ENCODE measurements at places on chromosomes 4 and X. TPM values are rescaled to one million over a fixed set of nuclear protein-coding genes. Genes with fewer than 3 reads are reported as not detected.
A peak's percentile ranks its signal among the peaks of the same experiment; 100 is the strongest.

GRCh38 chr4:55405073-55405472, 9.3 kb downstream of the TMEM165 start:
- H3K4me3 ChIP-seq, result no peak overlapping the region
- no peaks in the 10 kb centered on the region for H3K27me3 ChIP-seq
- peaks cover 5% of the 10 kb centered on the region for H3K36me3 ChIP-seq
- H3K27ac ChIP-seq, result no peak overlapping the region

- H3K4me1 ChIP-seq, result peaks cover 19% of the 10 kb centered on the region
- no peaks in the 10 kb centered on the region for H3K36me3 ChIP-seq
- peak; percentile 76 for DNase-seq
- H3K27ac ChIP-seq, result peak overlapping the region; percentile 92
- H3K4me3 ChIP-seq, result peak overlapping the region; percentile 75
Measured at GRCh38 chr4:40316782-40317635, 18.1 kb upstream of the CHRNA9 start.

GRCh38 chr4:38664706-38665401, 855 bp downstream of the KLF3 start:
- peak; percentile 55 for DNase-seq
- no peaks in the 10 kb centered on the region for H3K27me3 ChIP-seq
- peak overlapping the region; percentile 98 for H3K27ac ChIP-seq

GRCh38 chrX:95675011-95675410, 1009.6 kb upstream of the DIAPH2 start:
- H3K36me3 ChIP-seq, result no peaks in the 10 kb centered on the region
- DNase-seq, result no peak
- no peak overlapping the region for H3K27ac ChIP-seq
- H3K4me1 ChIP-seq, result no peaks in the 10 kb centered on the region
- H3K4me3 ChIP-seq, result no peak overlapping the region

The MSX1 gene
- total RNA-seq, result not detected

The GPR82 gene
- total RNA-seq, result 0.59 TPM

The CT47B1 gene
- not detected for total RNA-seq

GRCh38 chr4:140691369-140691768, 64.8 kb downstream of the TBC1D9 start:
- H3K4me1 ChIP-seq, result no peaks in the 10 kb centered on the region
- no peak overlapping the region for H3K4me3 ChIP-seq
- H3K27ac ChIP-seq, result no peak overlapping the region
- no peaks in the 10 kb centered on the region for H3K27me3 ChIP-seq

DNA sequence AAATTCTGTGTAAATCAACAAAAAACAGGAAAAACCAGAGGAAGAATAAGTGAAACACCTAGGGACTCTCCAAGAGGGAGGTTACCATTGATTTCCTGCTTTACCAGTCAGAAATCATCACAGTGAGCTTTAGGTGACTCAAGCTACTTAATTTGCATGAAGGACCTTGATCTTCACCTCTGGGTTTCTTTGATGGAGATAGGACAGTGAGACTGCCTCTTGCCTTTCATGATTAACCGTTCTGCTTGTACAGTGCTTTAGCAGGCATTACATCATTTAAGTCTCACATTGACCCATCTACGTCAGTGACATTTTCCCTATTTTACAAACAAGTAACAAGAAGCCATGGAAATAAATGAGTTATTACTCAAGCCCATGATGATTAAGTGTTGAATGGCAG, 3.4 kb upstream of the GK start:
- no peaks in the 10 kb centered on the region for H3K27me3 ChIP-seq
- H3K36me3 ChIP-seq, result no peaks in the 10 kb centered on the region
- no peak overlapping the region for H3K4me3 ChIP-seq
- H3K27ac ChIP-seq, result no peak overlapping the region
- no peak for DNase-seq
- no peaks in the 10 kb centered on the region for H3K4me1 ChIP-seq

The ANK2 gene
- not detected for total RNA-seq

DNA sequence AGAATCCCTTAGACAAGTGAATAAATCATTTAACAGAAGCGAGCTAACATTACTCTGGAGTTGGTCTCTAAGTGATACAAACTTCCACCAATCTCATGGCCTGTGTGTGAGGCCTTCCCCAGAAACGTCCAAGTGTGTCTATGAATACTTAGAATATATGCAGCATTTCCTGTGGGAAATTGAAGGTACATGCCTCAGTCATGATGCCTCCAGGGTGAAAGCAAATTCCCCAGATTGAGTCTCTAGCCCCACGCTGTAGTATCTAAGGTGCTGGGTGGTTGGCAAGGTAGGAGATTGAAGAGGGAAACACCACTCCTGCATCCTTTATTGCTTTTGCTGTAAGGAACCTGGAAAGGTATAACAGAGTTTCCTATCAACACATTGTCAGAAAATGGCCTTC, 113.8 kb downstream of the IL13RA2 start:
- H3K27ac ChIP-seq, result no peak overlapping the region
- no peak for DNase-seq

DNA sequence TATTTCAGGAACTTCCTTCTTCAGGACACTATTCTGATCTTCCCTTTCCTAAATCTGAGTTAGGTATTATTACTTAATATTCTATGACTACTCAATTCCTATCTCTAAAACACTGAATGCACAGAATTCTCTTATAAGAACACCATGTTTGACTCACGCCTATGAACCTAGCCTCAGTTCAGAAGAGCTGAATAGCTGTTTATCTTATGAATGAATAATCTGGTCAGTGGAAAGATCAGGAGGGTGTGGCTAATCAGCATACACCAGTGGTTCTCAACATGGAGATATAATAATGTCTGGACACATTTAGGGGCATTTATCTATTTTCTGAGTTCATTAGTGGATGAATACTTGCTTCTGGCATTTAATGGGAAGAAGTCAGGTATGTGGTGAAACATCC, 24.2 kb downstream of the EPHA5 start:
- no peak overlapping the region for H3K4me3 ChIP-seq
- no peaks in the 10 kb centered on the region for H3K4me1 ChIP-seq
- no peak for DNase-seq
- no peaks in the 10 kb centered on the region for H3K36me3 ChIP-seq
- no peak overlapping the region for H3K27ac ChIP-seq
- no peaks in the 10 kb centered on the region for H3K27me3 ChIP-seq

Measured in naive thymus-derived CD4-positive, alpha-beta T cell (primary cell).